ENCODE measurements at places on chromosomes 11 and 22.
A peak's percentile ranks its signal among the peaks of the same experiment; 100 is the strongest.

DNA sequence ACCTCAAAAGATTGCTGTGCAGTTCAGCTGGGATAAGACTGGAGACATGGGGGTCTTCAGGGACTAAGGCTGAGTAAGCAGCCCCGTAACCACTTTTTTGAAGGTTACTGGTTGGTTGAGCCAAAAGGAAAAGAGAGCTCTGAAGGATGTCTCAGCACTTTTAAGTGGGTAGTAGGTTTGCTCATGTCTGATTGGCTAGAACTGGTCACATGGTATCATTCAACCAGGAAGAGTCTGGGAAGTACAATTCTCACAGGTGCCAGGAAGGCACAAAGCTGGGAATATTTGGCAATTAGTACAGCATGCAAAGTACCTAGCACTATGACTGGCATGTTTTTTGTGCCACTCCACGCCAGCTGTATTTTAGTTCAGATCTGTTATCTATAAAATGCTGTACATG, 58.1 kb downstream of the SNX19 start:
- DNase-seq = no peak

- peak; percentile 92 for DNase-seq
These were observed at the start of gene SBF2 for GRCh38 chr11:10293423-10294289. SBF2 (minus strand) TSS chr11:10294219; CDS start chr11:10294069, 150 bp downstream.

DNA sequence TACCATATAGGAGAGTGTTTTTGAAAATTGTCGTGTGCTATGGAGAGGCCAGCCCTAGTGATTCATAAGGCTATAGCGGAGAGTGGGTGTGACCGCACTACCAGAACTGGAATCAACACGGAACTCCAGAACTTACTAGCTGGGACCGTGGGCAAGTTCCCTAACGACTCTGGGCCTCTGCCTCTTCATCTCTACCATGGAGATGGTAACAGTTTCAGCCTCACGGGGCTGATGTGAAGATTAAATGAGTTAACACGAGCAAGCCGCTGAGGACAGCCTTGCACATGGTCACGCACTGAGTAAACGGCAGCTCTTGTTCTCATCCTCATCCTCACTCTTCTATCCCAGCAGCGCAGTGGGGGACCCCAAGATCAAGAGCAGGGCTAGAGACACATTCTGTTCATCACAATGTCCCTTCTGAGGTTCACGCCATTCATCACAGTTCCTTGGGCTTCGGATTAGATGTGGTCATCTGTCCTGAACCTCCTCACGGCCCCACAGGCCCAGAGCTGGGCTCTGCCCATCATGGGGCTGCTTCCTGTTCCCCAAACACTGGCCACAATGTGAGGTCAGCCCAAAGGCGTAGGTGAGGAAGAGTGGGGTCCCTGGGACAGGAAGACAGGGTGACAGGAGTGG, 47.2 kb upstream of the CD5 start:
- DNase-seq = peak; percentile 79

DNA sequence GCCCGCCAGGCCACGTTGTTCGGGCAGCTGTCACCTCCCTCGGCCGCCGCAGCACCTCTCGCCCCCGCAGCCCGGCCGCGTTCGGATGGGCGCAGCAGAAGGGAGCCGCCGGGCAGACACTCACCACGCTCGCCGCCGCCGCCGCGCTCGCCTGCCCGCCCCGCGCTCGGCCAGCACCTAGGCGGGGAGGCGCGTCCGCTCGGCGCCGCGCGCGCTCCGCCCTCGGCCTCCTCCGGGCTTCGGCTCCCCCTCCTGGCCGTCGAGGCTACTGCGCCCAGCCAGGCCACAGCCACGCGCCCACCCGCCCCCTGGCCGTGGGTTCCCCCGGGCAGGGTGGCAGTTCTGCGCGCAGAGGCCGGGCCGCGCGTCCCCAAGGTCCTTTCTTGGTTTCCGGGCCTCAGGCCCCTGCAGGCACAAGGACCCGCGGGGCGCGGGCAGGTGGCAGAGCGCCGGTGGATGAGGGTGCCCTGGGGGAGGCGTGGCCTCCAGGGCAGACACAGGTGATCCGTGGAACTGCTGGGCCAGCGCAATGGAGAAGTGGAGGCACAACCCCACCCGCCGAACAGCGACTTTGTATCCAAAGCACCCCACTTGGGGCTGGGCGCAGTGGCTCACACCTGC, at the start of gene SLC25A22:
Gene SLC25A22 (minus strand): TSS at position 189 of the 621 bp plus-strand sequence. CDS start 3,275 bp downstream, outside the sequence.
- DNase-seq = peak; percentile 80

- no peak for DNase-seq
These were observed 196.9 kb downstream of the SNX19 start for GRCh38 chr11:130719220-130719915.

- DNase-seq = no peak
These were observed 72.8 kb downstream of the CHST1 start for GRCh38 chr11:45592636-45593035.

DNA sequence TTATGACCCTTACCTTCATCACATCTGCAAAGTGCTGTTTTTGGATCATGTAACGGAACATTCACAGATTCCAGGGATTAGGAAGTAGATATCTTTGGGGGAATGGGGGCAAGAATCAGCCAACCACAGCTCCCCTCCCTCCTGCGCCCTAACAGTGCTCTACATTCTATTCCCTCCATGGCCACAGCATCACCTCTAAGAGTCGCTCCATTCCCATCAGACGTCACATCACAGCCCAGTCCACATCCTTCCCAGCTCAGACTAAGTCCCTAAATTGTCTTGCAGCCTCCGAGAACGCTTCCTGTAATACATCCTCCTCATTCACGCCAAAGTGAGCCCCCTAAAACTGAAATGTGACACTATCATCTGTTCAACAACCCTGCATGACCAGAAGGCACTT, 5.9 kb downstream of the SCGB1D1 start:
- no peak for DNase-seq

DNA sequence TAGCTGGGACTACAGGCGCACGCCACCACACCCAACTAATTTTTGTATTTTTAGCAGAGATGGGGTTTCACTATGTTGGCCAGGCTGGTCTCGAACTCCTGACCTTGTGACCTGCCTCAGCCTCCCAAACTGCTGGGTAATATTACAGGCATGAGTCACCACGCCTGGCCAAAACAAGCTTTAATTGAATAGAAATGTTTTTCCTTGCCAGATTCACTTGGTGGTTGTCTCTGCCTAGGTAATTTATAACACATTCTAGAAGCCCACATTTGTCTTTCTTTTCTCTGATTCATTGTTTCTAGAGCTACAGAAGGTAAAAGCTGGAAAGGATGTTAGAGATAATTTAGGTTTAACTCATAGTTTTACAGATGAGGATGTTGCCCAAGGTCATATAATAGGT, 41.3 kb downstream of the CECR2 start:
- no peak for DNase-seq

DNA sequence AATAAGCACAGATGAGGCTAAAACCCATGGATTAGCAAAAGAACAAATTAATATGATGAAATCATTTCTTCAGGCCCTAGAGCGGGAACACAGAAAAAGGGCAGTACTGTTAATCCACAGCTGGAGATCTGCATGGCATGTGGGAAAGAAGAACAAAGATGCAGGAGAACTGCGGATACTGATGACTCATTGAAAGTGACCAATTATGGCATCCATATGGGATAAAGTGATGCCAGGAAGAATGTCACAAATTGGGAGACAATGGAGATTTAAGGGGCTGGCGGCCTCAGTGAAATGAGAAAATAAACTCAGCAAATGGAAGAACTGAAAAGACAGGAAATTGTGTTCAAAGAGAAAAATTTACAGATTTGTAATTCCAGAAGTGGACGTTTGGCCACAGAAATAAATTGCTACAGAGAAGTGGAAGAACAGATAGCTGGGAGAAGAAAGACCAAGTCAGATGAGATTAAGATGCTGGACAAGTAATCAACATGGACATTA, 39.4 kb downstream of the SIK3 start:
- no peak for DNase-seq

- no peak for DNase-seq
These were observed 552 bp downstream of the RIN1 start for GRCh38 chr11:66335531-66336233.

DNA sequence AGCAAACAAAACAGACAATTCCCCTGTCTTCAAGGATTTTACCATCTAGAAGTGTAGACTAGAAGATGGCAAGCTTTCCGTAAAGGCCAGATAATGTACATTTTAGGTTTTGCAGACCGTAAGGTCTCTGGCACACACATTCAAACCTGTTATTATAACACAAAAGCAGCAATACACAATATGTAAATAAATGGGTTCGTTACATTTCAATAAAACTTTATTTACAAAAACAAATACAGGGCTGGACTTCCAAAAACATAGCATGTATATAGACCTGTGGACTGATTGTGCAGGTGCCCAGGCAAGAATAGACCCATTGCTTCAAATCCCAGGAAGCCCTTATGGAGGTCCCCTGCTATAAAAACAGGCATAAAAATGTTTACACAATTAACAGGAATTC, 27.1 kb upstream of the MS4A6A start:
- DNase-seq = no peak

- DNase-seq = no peak
These were observed 767.8 kb upstream of the LUZP2 start for GRCh38 chr11:23729088-23729487.

- no peak for DNase-seq
These were observed 18.0 kb upstream of the UBASH3B start for GRCh38 chr11:122637541-122637940.

DNA sequence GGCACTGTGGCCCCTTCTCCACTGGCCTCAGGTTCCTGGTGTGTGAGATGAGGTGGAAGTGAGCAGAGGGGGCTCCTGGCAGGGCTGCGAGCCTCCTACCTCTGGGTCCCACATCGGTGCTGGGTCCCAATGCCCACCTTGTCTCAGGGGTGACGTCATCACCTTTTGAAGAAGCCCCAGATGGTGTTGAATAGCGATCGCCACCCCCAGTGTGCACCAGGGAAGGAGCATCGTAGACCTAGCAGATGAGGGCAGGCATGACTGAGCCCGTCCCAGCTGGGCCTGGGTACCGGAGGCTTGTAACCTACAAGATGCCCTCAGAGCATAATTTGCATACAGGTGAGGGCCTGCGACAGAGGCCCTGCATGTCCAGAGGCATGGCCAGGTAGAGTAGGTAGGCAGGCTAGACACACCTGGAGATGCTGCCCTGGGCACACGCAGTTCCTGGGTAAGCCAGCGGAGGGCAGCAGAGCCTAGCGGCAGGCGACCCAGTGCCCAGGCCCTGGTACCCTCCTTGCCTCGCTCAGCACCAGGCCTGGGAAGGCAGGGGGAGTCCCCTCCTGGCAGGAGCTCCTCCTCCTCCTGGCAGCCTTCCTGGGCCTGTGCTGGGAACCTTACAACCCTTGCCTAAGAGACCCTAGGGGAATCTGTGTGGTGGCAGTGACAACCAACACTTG, 52.5 kb downstream of the TPCN2 start:
- DNase-seq = peak; percentile 60

DNA sequence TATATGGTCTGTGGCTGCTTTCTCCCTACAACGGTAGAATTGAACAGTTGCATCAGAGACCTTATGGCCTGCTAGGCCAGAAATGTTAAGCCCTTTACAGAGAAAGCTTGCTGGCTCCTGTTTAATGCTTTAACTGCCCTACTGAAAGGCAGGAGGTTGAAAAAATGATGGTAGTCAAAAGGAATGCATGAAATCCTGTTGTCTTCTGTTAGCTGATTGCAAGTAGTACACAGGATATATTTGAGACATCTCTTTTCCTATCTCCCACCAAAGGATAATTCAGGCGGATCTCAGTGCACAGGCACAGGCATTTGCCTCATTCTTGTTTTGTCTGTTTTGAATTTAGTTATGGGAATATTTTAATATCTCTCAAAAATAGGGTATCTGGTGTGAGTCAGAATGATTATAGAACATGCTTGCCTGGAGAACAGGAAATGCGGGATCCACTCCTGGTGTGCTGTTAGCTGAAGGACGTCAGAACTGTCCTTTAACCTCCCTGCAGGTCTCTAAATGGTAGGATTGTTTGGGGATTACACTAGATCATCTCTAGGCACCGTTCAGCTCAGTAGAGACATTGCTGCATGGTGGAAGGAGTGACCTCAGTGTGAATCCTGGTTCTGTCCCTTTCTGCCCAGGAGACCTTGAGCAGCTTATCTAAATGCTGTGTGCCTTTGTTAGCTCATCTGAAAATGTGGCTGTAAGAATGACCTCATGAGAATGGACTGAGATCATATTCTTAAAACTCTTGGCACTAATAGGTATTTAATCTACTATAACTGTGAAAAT, 49.5 kb downstream of the PACS1 start:
- no peak for DNase-seq

DNA sequence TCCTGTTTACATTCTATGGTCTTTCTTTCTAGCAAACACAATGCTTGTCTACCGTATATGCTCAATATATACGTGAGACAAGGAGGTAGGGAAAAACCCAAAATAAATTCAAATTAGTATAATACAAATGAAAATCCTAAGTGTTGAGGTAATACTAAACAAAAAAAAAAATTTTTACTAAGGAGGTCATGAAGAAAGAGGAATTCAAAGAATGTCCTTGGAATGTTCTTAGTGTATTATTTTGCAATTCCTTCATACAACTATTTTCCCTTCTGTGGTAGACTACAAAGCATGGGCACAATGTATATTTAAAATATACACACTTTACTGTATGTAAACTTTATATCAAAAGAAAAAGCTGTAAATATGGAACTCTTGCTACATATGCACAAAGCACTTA, 36.4 kb downstream of the PIK3C2A start:
- no peak for DNase-seq

DNA sequence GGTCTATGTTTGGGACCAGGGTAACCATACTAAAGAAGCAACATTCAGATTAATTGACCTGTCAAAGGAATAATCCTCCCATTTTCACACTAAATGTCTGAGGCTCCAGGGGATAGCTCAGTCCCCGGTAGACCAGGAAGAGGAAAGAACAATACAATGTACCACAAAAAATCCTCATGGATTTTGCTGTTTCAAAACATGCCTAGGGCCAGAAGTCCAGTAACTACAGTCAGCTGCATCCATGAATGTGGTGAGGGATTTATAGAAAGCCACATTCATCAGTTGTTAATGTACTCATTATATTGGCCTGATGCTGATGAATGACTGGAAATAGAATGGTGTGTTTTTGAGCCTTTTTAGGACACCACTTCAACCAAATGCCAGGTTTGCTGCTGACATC, 6.9 kb upstream of the ETS1 start:
- no peak for DNase-seq

DNA sequence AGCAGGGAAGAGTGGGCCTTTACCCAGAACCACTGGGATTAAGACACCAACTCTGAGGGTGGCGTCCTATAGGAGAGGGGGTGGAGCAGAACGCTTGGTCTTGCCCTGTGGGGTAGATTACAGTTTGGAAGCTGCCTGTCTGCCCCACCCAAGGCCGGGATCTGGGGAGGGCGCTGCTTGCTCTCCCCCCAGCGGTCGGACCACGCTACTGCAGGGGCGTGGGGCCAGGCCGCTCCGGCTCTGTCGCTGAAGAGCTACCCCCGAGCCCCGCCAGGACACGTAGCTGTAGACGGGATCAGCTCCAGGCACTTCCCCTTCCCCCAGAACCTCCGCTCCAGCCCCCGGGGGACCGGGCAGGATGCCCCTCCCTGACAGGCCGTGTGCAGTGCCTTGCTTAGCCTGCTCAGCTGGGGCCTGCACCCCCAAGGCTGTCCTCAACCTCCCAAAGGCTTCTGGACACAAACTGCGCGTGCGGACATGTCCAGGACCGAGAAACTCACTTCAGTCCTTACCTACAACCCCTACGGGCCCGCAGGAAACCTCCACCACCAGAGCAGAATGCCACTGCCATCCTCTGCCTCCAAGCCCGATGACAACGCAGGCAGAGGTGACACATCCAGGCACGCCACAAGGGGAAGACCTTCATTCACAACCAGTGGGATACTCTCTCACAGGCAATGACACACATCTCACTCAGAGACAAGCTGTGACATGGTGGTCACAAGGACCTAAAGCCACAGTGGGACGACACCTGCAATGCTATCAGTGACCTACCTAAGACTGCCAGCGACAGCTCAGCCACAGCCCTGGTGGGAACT, 3.6 kb downstream of the AHNAK start:
- peak; percentile 87 for DNase-seq
